Cortex of kidney (tissue), 1 donor: ENCODE measurements at places on chromosomes 7 and 10.

DNA sequence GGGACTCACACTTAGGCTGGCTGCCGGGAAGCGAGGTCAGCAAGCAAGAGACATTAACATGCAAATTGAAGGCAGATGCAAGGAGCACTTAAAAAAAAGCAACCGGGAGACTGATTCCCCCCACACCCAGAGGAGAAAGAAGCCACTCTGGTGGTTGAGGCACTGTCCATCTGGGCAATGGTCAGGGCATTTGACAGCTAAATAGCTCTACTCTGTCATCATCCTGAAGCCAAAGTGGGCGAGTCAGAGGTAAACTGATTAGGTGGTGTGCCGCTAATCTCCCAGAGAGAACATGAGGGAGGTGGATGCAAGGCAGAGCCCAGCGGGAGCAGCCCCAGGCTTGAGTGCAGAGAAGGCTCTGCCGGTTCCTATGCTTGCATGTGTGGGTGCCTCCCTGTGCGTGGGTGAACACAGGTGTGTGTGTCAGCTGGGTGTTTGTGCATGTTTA is 100.6 kb downstream of the PLXNA4 start:
- no peak for DNase-seq

DNA sequence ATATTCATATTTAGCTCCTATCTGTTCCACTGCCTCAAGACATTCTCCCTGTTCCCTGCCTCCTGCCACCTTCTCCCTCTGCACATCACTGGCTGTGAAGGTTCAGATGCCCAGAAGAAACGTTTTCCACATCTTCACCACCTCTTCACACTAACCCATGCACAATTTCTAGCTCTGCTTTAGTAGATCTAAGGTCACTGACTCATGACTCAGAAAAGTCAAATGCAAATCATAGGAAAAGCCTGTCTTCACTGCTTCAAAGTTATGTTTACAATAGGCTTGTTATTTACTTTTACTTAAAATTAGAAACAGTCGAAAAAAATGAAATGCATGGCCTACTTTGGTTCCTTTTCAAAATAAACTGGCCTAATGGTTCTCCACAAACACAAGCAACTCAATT is 2.5 kb downstream of the SCRN1 start:
- DNase-seq = no peak

- DNase-seq = no peak
Measured at GRCh38 chr7:107613439-107613838, 33.4 kb downstream of the BCAP29 start.

DNA sequence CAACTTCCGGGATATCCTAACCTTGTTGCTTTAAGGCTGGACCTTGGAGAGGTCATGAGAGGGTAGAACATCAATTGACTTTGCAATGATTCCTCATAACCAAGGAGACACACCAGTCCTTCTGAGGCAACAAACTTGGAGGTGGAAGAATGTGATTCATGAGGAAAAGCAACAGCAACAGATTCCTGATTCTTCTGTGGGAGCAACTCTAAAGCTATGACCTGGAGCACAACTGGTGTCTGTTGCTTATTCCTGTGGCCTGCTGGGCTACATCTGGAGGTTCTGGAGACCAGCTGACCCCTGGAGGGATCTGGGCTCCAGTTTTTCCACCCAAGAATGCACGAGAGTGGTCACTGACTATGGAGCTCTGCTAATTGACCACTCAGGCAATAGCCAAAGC is 116.6 kb downstream of the CREB5 start:
- no peak for DNase-seq

DNA sequence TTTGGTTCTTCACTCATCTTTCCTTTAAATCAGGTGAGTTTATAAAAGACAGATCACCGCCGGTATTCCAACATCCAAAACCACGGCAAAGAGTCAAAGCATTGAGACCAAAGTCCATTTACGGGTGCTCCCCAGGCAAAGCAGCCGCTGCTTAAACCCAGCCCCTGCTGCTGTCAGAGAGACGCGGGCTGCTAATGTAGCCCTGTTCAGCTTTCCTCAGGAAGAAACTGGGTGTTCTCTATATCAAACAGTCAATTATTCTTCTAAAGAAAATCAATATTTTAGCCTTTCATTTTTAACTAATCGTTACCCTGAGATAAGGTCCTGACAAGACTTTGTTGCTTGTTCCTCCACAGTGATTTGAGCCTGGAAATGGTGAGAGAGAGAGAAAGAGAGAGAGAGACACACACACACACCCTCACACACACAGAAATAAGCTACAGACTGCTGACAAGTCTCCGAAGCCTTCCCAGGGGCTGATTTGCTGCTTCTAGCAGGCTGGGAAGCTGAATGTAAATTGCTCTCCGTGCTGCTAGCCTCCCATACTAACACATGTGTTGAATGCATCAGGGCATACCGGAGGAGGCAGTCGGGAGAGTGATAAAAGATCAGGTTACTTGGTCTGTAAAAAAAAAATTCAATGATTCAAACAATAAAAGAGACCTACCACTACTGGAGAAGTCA is 183.0 kb upstream of the ANK3 start:
- DNase-seq = no peak

DNA sequence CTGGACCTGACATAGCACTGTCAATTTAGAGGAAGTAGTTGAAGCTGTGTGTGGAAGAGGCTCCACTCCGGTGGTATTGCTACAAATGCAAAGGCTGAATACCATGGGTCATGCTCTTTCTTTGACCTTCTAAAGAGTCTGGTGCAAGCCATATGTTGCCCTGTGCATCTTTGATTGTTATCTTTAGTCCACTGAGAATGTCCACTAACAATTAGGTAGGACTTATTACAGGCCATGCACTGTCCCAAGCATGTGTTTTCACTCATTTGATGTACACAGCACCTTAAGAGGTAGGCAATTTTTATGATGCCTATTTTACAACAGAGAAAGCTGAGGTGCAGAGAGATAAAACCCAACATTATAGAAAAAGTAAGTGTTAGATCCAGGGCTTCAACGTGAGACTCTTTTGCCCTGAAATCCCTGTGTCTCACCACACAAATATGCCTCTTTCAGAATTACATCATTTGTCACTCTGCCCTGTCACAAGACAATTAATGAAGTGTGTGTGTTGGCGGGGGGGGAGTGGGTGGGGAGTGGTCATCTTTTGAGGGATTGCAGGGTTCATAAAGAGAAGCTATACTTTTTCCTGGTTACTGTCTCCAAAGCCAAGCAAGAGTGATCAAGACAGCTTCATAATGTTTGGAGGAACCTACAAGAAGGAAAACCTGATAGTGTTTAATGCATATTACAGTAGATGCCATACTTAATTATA is 637.6 kb upstream of the IGFBP3 start:
- no peak for DNase-seq

GRCh38 chr10:77644557-77645243 is 7.1 kb upstream of the KCNMA1 start:
- no peak for DNase-seq

GRCh38 chr10:6048281-6049030 is 13.7 kb downstream of the IL2RA start:
- no peak for DNase-seq

DNA sequence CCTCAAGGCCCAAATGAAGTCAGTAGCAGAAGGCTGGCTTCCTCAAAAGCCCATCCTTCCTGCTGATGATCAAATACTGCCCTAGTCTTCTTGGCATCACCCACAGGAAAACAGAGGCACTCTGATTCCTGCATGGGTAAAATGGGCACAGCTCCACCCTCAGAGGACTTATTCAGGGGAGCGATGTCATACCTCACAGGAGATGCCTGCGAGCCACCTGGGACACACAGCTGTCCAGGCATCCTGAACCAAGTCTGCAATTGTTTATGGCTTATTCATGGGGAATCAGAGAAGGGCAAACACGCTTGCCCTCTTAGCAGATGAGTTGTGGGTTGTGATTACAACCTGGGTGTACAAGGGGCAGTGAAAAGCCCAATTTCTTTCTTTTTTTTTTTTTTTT is 22.0 kb upstream of the LMTK2 start:
- no peak for DNase-seq

GRCh38 chr7:116177009-116177408 is 33.3 kb upstream of the TES start:
- no peak for DNase-seq

DNA sequence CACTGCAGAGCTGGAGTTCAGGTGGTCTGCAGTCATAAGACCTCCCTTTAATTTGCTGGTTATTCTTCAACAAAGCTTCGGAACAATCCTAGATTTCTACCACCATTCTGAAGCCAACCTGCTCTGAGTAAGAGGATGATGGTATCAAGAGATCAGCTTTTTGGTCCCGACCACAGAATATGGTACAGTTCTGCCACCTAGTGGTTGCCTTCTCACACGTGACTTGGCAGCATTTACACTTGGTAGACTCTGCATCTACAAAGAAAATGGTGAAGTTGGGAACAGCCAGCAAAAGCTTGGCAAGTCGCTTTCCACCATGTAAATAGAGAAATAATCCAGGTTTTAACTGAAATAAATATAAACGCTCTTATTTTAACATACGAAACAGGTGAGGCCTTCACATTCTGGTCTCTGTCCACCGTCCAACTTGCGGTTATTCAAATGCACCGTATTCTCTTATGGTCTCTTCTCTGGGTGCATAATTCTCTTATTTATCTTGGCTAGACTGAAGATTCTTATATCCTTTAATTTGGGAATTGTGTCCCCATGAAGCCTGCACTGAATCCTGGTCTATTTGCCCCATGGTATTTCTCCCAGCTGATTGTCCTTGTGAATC is 173.9 kb upstream of the GRM3 start:
- no peak for DNase-seq

GRCh38 chr10:130177250-130177649 is 41.1 kb downstream of the GLRX3 start:
- no peak for DNase-seq

GRCh38 chr7:44595934-44596635 is 10.3 kb upstream of the OGDH start:
- DNase-seq = no peak

GRCh38 chr7:156610130-156610529 is 30.4 kb upstream of the RNF32 start:
- DNase-seq = no peak

GRCh38 chr10:61451357-61451756 is 1.8 kb downstream of the TMEM26 start:
- DNase-seq = no peak

GRCh38 chr7:158740657-158741293 is 36.2 kb upstream of the NCAPG2 start:
- no peak for DNase-seq

- no peak for DNase-seq
Measured at GRCh38 chr10:11345224-11346054, 266.0 kb downstream of the USP6NL start.

DNA sequence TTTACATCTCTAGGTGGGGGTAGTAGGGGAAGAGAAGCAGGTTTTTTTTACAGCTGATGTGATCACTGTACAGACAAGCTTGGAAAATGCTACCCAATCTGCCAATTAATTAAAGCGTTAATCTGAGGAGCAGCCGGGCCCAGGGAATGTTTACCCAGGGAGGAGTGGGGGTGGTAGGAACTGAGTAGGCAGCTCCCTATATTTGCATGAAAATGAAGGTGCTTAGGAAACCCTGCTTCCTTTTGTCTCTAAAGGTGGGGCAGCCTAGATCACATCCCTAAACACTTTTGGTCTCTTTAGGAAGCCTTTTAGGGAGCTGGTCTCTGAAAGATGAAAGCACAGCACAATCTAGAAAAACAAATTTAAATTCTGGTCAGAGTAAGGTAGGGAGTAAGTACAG is 53.0 kb upstream of the NFKB2 start:
- DNase-seq = no peak

DNA sequence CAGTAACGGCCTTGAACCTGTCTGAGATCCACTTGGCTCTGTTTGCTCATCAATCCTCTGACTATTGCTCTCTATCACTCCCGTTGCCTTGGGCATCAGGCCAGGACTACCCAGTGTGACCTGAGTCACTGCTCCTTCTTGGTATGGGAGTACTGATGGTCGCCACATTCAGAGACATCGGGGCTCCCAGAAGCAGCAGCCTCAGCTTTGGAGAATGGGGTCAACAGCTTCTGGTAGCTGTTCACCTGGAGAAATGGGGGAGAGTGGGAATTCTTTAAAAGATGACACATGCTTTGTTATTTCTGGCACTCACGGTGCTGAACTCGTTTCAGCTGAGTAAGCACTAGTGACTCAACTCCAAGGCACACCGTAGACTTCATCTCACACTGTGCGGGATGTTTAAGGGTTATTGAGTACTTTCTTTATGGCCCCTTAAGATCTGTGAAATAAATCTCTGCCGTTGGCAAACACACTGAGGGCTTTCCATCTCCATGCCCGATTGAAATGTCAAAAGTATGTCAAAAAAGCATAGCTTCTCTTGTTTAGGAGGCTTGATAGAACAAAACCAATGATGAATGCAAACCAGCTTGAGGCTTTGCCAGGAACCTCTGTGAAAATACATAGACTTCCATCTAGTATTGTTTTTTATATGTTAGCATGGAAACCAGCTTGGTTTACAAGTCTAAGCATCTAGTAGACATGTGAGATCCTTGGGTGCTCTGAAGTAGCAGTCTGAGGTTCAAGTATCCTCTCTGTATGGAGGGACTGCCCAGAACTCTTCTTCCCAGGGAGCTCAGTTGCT is 333.1 kb downstream of the CXCL12 start:
- no peak for DNase-seq

GRCh38 chr7:27576360-27576944 is 86.2 kb downstream of the HIBADH start:
- no peak for DNase-seq

- no peak for DNase-seq
Measured at GRCh38 chr7:11702938-11703337, 129.1 kb downstream of the THSD7A start.

GRCh38 chr7:130917669-130918128 is 183.7 kb upstream of the KLF14 start:
- DNase-seq = no peak

- DNase-seq = no peak
Measured at GRCh38 chr7:1030444-1031070, 13.8 kb upstream of the GPR146 start.

DNA sequence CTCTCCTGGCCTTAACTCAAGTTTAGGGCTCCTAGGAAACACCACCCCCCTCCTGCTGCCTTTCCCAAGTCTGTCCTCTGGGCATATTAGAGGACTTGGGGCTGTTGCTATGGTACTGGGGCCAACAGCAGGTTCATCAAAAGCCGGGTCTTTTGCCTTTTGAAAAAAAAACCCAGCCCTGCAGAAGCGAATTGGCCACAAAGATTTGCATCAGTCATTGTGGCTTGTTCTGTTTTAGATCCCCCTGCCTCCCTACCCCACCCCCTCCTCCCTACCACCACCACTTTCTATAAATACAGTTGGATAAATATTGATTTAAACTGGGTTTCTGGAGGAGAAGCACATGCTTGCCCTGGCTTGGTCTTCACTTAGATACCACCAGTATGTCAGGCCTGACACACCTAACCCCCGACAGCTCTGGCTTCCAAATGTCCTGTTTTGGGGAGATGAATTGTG is 7.0 kb downstream of the MXI1 start:
- no peak for DNase-seq

DNA sequence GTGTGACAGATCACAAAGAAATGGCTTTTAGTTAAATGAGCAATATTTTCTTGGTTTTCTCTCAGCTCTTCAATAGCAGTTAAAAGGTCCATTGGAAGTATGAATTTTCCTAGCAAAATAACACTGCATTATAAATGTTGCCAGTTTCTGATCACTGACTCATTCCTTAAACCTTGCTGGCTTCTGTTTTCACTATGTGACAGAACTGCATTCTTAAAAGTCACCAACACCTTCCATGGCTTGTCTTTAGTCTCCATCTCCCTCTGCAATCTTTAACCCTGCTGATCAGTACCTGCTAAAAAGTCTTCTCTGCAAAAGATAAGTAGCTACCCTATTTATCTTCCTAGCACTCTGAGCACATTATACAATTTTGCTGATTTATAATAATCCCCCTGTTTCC is 405.0 kb upstream of the LRRN3 start:
- DNase-seq = no peak
